ENCODE measurements at places on chromosomes 5 and 9.

DNA sequence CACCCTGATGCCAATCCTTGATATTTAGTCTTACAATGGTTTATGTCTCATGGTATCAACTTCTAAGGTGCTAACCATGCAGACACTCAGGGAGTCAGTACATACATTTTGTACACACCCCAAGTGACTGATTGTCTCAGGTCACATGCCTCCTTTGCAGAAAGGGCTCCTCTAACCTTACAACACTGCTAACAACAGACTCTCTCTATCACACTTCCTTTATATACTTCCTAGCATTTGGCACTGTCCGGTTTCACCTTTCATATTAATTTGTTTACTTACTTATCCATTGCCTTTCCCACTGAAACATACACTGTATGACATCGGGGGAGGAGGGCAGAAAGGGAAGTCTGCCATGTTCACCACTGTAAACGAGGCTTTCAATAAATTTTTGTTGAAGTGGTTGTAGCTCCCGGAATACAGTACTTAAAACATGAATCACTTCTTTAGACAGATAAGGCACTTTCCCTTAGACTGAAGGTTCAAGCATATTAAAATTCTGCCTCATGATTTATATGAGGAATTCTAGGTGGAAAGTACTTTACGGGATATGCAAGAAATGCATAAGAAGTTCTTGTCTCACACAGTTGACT is 20.6 kb downstream of the EMB start:
- DNase-seq = no peak

DNA sequence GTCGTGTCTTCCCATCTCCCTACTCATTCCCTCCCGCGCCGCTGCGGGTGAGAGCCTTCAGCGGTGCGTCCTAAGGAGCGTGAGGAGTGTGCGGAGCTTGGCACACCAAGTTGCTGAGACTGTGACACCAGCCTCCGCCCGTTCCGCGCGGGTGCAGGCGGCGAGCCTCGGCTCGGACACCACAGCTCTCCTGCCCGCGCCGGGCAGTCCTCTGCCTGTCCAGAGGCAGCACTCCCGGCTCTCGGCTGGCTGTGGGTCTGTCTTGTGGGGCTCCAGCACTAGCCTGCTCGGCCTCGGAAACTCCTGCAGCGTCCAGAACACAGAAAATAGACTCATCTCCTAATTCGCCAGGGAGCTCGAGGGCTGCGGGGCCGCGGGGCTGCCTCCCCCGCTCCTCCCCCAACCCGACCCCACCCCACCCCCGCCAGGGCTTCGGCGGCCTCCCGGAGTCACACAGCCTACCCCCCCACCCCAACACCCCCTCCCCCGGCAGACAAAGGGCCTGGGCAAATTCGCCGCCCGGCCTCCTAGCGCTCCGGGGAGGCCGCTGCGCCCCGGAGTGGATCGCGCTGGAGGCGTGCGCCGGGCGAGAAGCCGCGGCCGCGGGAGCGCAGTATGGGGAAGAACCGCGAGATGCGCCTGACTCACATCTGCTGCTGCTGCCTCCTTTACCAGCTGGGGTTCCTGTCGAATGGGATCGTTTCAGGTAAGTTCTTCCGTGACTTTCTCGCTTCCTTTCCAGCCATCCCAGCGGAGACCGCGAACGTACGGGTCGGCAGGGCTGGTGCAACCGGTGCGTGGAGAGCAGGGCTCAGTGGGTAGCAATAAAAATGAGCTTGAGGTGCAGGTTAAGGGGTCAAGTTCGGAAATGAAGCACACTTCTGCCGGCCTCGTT is at the start of gene ADAMTS19:
Gene ADAMTS19, plus strand, starts transcription at position 522 of the 895 bp plus-strand sequence. Its CDS starts 94 bp downstream, at position 616.
- no peak for DNase-seq

DNA sequence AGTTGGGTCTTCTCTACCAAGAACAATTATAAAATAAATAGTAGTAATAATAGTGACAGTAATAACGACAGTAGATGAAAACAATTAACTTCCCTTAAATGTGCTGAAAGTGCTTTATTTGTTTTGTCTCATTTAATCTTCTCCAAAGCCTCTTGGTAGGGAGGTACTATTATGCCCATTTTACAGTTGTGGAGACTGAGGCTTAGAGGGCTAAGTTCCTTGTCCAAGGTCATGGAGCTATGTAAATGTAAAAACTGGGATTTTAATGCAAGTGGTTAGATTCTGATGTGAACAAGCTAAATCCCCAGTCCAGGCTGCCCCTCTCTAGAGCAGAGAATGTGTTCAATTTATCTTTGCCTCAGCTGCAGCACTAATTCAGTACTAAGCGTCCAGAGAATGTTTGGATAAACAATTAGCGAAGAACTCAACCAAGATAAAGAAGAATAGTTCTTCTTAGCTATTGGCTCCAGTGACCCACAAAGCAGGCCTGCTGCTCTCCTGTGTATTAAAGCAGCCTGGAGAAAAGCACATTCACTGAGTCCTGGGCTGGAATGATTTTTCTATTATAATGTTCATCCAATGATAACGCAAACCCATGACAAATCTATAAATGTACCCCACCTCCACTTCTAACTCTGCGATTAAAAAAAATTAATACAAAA is 68.8 kb downstream of the NPR3 start:
- DNase-seq = no peak

DNA sequence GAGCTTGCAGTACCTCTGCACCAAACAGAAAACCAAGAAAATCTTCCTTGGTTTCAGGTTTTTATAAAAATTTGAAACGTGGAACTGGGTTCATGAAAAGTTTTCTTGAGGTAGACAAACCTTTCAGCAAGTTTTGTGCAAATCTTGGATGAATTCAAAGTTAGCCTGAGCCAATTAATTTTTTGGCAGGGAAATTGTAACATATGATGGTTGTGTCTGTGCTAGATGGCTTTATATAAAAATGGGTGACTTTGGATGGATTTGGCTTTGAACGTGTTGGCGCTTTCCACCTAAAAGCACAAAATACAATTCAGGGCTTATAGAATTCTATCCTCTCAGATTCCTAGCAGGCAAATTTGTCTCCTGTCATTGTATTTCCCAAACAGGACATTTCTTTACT is 524.4 kb downstream of the CAAP1 start:
- no peak for DNase-seq

- DNase-seq = no peak
Observed at GRCh38 chr9:14314424-14314928, 535 bp upstream of the NFIB start.

GRCh38 chr5:59178482-59178881 is 595.6 kb downstream of the RAB3C start:
- no peak for DNase-seq

GRCh38 chr9:87725356-87725899 is 491 bp upstream of the CTSL start:
- no peak for DNase-seq

- no peak for DNase-seq
Observed at GRCh38 chr9:125380406-125380805, 118.8 kb downstream of the GAPVD1 start.

GRCh38 chr5:149211566-149211965 is 60.1 kb upstream of the AFAP1L1 start:
- no peak for DNase-seq

GRCh38 chr5:17411436-17412402 is 86.3 kb upstream of the TAF11L2 start:
- DNase-seq = no peak

- DNase-seq = no peak
Observed at GRCh38 chr9:9746826-9747225, 866.0 kb downstream of the PTPRD start.

GRCh38 chr9:125948887-125949596 is 201.9 kb downstream of the PBX3 start:
- no peak for DNase-seq

GRCh38 chr9:100577776-100578448 is at the start of gene CAVIN4:
CAVIN4 (plus strand) TSS chr9:100578079; CDS start chr9:100578144, 65 bp downstream.
- no peak for DNase-seq

DNA sequence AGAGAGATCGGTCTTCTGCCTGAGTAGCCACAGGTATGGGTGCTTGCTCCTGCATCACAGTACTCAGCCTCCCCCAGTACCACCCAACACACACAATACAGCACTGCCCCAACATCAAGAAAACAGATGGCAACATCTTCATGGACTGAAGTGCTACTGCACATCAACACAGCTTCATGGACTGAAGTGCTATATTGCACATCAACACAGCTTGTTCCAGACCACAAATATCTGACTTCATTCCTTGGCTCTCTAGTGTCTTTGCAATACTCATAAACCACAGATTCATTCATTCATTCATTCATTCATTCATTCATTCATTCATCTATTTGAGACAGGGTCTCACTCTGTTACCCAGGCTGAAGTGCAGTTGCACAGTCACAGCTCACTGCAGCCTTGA is 31.1 kb upstream of the PCA3 start:
- DNase-seq = no peak

GRCh38 chr5:128216860-128217531 is 133.4 kb downstream of the SLC12A2 start:
- no peak for DNase-seq

DNA sequence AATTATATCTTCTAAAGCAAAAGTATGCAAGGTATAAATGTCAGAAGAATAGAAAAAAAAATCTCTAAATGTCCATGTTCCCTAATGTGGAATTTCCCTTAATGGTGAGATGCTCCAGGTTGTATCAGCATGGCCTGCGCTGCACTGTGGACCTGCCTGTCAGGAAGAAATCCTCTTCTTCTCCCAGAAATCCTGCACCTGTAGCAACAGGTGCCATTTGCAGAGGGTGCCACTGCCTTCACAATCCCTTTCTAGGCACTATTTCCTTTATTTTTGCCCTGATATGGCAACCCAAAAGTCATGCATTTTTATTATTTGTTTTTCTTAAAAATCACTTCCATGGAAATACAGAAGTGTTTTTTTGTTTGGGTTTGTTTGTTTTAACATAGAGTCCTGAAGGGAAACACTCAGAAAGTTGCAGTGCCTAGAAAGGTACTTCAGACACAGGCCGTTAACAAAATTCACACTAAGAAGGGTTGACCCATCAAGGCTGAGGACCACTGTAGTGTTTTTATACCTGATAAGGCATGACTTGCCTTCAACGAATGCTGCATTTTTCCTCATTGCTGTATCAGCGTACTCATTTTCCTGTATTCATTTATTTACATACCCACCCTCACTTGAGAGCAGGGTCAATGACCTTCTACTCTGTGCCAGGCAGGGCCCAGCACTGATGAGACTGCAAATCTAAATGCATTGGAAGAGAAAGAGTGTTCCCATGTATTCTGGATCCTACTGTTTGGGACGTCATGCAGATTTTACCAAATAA is 177.8 kb downstream of the SNX18 start:
- no peak for DNase-seq

DNA sequence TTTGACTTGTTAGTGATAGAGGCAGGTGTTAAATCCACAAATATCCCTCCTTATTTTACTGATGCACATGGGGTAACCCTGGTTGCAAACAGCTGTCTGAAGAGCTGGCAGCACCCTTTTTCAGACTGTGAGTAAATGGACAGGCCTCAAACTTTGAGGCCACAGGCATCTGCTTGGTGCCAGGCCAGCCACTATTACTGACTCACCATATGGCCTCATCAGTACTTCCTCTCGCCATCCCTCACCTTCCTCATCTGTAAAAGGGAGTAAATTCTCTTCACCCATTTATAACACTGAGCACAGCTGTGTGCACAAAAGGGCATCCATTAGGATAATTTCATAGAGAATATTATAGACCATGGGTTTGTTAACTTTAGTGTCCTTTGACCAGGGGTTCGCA is 11.9 kb upstream of the TNIP1 start:
- DNase-seq = no peak

DNA sequence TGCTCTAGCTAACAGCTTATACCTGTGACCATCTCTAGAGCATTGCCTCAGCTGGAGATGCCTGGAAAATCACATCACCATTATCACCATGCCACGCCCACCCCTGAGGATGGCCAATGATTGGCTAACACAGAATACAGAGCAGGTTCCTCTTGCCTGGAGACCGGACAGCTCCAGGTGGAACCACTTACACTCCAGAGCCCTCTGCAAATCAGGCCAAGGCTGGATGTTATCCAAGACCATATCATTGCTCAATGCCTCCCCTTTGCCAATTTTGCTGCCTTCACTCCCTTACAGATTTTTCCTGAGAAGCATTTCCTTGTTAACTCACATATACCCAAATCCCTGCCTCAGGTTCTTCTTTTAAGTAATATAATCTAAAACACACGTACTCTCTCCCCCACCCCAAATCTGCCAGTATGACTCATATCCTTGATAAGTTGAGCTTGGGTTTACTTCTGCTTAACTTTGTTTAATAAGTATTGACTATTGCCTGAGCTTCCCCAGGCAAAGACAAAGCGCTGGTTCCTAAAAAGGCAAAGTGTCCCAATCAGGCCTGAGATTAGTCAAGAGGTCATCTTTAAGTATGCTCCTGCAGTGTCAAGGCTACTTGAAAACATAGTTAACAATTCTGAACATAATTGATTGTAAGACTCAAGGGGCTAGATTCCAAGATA is 309.6 kb downstream of the EPB41L4A start:
- no peak for DNase-seq

Measured in D721Med (cell line).